ENCODE measurements at places on chromosomes 2 and 18. TPM values are rescaled to one million over a fixed set of nuclear protein-coding genes. Genes with fewer than 3 reads are reported as not detected.

RAB27B gene
- total RNA-seq = 1.6 TPM

C2orf80 gene
- not detected for total RNA-seq

- peak; percentile 31 for DNase-seq
Measured at GRCh38 chr2:104599787-104600510, 254.0 kb upstream of the POU3F3 start.

- no peak for DNase-seq
Measured at GRCh38 chr2:70851704-70852103, 16.1 kb upstream of the CD207 start.

- DNase-seq = no peak
Measured at GRCh38 chr2:174750923-174751441, 13.3 kb downstream of the CHRNA1 start.

Data from esophagus muscularis mucosa (tissue), 4 donors.